NCI-H1092 (cell line): ENCODE measurements at places on chromosomes 3 and 15.
A peak's percentile ranks its signal among the peaks of the same experiment; 100 is the strongest.

- no peak for DNase-seq
Observed at GRCh38 chr3:197406266-197406665, 107.9 kb upstream of the DLG1 start.

GRCh38 chr3:181558870-181559269 is 152.9 kb upstream of the SOX2 start:
- DNase-seq = no peak

- DNase-seq = no peak
Observed at GRCh38 chr15:88321271-88321670, 64.7 kb upstream of the NTRK3 start.

- DNase-seq = no peak
Observed at GRCh38 chr15:73915082-73915481, 11.2 kb upstream of the LOXL1 start.

DNA sequence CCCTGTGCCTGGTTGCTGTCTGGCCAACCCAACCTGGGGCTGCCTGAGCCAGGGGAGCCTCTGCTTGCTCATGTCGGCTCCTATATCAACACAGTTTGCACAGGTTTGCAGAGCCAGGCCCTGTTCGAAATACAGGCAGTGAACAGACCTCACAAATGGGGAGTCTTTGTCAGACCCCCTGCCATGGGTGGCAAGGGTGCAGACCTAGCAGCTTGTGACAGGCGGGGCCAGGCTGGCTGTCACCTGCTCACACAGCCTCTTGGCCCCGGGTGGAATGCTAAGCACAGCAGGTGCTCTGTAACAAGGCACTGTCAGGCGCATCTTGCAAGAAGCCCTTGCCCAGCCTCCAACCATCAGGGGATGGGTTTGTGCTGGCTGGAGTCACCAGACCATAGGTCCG is 47.3 kb downstream of the BDH1 start:
- DNase-seq = no peak

DNA sequence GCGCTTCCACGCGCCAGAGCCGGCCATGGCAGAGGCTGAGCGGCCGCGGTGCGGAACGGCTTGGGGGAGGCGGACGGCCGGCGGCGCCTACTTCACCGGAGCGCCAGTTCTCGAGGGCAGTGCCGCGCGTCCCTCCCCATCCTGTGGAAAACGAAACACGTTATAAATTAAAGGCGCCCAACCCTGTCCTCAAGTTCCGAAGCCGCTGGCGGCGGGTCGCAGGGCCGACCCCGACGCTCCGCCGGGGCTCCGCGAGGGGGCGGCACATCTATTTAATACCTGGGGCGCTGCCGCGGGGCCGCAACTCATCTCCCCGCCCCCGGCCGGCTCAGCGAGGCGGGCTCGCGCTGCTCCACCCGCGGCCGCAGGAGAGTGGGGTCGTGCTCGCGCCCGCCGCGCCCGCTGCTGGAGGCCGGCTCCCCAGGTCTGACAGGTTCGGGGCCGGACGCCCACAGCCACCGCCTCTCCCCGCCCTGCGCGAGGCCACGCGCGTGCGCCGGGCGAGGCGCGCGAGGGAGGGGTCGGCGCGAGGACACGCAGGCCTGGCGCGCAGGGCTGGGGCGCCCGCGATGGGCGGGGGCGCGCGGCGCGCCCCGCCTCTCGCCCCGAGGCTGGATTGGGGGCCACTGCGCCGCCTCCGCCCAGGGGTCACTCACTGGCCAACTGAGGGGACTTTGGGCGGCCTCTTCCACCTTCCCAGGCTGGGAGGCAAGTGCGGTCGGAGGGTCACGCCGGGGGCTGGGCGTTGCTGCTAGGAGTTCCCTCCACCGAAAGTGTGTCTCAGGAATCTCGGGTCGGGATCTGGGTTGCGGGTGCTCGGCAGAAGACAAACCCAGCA is at the start of gene SLC30A4:
Gene SLC30A4, minus strand, starts transcription at position 428 of the 838 bp plus-strand sequence. Its CDS starts 401 bp downstream, at position 27.
- peak; percentile 22 for DNase-seq

DNA sequence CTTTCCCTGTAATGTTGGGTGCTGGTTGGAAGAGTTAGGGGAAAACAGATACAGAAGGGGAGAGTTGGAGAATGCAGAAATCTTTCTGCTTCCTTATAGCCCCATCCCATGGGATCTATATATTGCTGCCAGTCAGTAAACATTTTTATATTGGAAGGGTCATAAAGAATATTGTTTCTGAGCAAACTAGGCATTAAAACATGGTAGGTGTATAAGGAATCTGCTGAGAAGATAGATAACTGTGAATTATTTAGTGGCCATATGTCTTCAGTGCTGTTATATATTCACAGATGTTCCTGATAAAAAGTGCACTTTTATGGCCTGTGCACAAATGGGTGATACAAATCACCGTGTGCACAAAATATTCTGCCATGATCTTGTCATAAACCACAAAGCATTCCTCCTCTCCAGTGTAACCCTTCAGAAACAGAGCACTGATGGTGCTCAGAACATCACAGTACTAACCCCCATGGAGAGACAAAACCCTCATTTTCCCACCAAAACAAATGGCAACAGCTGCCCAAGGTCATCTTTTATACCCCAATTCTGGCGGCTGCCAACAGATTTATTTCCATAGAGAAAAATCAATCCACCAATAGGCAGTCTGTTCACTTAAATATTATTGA is 269.3 kb downstream of the SLC9A9 start:
- no peak for DNase-seq

- DNase-seq = no peak
Observed at GRCh38 chr3:41502023-41502422, 302.7 kb downstream of the CTNNB1 start.

DNA sequence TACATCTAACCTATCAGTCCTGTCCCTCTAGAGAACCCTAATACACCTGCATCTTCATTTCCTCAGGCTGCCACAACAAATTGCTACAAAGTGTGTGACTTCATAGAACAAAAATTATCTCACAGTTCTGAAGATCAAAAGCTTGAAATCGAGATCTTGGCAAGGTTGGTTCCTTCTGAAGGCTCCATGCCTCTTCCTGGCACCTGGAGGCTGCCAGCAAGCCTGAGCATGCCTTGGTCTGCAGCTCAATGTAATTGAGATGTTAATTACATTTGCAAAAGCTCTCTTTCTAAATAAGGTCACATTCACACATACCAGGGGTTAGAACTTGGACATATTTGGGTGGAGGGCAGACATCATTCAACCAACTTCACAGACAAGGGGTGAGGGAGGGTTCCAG is 86.4 kb upstream of the ABHD17C start:
- no peak for DNase-seq

DNA sequence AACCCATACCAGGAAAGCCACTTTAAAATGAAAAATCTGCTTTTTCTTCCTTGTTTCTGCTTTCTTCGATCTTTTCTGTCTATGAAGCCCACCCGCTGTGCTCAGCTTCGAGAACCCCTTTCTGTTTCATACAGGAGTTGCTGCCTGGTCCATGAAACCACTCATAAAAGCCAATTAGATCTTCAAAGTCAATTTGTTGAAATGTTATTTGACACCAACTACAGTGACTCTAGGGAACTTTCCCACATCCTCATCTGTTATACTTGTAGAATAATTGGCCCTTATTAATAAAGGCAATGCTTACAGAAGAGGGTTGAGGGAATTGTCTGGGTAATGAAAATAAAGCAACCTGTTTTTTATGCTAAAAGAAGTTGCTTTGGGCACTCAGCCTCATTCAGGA is 523.6 kb downstream of the OCA2 start:
- no peak for DNase-seq

GRCh38 chr3:168455814-168456213 is 360.1 kb upstream of the GOLIM4 start:
- no peak for DNase-seq

DNA sequence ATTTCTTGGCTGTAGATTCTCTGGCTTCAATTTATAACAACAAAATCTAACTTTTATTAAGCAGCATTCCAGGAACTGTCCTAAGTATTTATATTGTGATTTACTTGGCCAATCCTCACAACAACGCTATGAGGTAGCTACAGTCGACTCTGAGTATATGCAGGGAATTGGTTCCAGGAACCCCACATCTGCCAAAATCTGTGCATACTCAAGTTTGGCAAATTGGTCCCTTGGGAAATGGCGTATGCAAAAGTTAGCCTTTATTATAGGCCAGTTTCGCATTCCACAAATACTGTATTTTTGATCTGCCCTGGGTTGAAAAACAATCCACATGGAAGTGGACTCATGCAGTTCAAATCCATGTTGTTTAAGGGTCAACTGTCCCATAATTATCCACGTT is 53.9 kb downstream of the RAP2B start:
- DNase-seq = no peak

DNA sequence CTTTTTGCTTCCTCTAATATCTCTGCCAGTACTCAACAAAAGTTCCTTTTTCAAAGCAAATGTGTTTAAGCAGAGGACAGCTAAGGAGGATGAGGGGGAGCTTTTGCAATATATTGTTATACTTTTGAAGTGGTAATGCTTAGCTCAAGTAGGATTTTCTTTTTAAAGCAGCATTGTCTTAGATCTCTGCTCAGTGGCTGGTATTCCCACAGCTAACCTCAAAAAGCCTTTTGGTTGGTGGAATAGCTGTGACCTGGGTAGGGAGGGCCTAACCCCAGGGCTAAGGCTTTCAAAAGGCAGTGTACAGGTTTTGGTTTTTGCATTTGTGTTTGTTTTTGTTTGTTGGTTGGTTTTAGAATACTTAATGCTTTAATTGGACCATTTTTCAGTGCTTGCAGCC is 76.1 kb downstream of the UBP1 start:
- no peak for DNase-seq

DNA sequence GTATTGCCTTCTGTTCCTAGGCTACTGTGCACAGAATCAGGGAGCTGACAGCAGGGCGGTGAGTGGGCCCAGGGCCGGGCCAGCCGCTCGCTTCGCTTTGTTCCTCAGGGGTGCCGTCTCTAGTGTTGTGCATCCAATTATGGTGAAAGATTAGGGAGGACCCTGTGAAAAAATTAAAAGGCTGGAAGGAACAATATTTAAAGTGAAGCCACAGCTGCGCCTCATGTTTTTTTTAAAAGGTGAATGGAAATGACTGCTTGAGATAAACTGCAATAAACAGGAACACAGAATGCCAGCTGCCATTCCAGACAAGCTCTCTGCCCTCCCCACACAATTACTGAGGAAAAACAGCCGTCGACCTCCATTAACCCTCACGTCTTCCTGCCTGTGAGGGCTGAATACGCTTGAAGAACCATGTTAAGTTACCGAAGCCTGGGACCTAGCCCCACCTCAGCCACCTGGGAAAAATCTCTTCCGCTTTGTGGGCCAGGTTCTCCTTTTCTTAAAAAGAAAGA is 132.0 kb upstream of the IL12A start:
- peak; percentile 13 for DNase-seq

- no peak for DNase-seq
Observed at GRCh38 chr3:121584418-121584817, 8.8 kb upstream of the FBXO40 start.

DNA sequence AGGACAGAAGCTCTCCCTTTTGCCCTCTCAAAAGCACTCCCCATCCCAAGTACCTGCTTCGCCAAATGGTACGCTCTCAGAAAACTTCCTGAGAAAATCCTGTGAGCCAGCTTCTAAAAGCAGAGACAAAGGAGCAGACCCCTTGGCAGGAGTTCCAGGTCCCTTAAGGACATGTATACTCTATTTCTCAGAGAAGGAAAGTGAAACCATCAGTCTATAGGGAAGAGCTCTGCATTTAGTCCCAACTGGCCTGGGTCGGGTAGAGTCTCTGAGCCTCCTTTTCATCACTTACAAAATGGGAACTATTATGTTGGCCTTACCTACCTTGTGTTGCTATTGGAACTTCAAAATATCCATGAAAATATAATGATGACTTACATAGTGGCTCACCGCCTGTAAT is 19.7 kb downstream of the DAPK2 start:
- no peak for DNase-seq

- no peak for DNase-seq
Observed at GRCh38 chr3:115399750-115400149, 223.6 kb upstream of the GAP43 start.

DNA sequence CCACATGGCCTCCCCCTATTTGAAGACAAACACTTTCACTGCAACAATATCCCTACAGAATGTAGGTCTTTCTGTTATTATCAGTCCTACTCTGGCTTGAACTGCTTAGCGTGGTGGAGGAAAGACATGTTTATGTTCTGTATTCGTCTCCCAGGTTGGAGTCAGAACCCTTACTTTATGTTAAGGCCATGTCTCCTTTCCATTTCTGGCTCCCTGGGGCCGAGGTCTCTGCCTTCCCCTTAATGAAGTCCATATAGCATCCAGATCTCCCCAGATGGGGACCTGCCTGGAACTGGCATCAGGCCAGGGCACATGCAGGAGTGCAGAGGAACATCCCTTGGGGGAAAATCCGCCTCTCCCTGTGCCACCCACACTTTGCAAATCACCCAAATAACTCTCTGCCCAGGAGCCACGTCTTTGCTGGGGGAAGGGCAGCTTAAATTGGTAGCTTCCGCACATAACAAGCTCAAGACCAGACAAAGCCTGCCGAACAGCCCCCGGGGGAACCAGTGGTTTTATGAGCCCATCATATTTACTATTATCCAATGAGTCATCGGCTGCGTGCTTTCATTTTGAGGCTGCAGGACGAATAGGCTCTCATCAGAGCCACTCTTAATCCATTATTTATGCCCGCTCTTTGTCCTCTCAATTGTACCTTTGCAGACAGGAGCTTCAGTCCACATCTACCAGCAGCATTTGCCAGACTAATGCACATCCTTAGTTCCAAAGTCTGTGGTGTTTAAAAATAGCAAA is 237.0 kb downstream of the UACA start:
- DNase-seq = peak; percentile 95

DNA sequence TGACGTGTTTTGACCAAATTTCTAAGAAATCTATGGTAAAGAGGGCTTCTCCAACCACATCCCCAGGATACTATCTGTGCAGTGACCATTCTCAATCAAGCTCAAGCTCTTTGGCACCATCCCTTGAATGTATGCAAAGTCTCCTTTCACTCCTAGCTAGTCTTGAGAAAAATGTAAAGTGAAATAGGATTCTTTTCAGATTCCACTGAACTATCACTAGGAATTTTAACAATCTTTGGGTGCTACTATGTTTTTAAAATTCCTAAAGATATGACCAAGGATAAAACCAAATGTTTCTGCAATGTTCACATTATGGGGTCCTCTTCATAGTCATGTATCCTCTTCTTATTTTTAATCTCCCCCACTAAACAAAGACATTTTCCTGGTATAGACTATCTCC is 107.8 kb downstream of the TMCO5A start:
- DNase-seq = no peak

GRCh38 chr15:66625974-66626373 is 60.2 kb upstream of the LCTL start:
- no peak for DNase-seq

GRCh38 chr3:179544981-179545645 is 17.6 kb upstream of the ACTL6A start:
- no peak for DNase-seq

GRCh38 chr15:28913171-28913765 is 27.5 kb downstream of the APBA2 start:
- DNase-seq = no peak
